ENCODE measurements at places on chromosomes 6 and 20.

DNA sequence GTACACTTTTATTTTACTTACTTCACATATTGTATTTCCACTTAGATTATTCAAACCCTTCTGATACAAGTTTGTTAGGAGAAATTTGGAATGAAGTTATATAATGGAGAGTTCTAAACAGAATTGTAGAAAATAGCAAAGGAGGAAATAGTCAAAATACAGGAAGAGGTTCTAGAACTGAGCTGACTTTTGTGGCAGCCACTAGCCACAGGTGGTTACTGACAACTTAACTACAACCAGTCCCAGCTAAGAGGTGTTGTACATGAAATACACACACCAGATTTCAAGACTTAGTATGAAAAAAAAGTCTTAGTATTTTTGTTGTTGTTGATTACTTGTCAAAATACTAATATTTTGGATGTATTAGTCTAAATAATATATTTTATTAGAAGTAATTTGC, 727.4 kb upstream of the CITED2 start:
- no peak for DNase-seq

DNA sequence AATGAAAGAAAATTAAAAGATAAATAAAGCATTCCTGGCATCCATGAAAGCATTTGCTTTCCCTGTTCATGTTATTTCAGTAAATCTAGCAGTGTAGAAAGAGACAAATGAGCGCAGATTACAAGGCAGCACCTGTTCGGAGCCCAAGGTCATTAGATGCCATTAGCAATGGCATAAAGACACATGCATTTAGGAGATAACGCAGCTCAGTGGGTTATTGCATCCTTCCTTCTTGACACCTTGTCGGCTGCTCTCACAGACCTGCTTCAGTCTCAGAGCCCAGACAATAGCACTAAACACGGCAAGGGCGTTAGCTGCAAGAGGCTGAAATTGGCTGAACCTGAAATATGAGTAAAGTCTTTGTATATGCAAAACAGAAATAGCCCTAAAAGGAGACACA, 140.3 kb downstream of the ATXN1 start:
- DNase-seq = no peak

DNA sequence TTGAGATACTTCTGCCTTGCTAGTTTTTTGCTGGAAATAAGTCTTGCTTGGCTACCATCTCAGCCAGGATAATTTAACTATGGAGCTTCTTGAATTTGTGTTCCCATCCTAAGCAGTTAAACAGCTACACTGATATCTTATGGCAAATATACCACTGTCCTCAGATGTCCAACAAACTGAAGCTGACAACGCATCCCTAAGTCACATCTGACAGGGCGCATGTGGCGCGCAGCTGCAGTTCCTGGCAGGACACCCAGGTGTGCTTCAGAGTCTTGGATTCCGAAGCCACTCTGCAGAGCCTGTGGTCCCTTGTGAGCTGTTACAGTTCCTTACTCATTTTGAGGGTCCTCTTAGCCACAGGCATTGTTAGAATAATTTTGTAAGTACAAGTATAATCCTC, 127.9 kb downstream of the WDR27 start:
- no peak for DNase-seq

GRCh38 chr6:21080221-21080620, 513.3 kb upstream of the SOX4 start:
- no peak for DNase-seq

Data from NCI-H1092 (cell line).